Effector CD8-positive, alpha-beta T cell (primary cell): ENCODE measurements at places on chromosomes 12 and 14.

DNA sequence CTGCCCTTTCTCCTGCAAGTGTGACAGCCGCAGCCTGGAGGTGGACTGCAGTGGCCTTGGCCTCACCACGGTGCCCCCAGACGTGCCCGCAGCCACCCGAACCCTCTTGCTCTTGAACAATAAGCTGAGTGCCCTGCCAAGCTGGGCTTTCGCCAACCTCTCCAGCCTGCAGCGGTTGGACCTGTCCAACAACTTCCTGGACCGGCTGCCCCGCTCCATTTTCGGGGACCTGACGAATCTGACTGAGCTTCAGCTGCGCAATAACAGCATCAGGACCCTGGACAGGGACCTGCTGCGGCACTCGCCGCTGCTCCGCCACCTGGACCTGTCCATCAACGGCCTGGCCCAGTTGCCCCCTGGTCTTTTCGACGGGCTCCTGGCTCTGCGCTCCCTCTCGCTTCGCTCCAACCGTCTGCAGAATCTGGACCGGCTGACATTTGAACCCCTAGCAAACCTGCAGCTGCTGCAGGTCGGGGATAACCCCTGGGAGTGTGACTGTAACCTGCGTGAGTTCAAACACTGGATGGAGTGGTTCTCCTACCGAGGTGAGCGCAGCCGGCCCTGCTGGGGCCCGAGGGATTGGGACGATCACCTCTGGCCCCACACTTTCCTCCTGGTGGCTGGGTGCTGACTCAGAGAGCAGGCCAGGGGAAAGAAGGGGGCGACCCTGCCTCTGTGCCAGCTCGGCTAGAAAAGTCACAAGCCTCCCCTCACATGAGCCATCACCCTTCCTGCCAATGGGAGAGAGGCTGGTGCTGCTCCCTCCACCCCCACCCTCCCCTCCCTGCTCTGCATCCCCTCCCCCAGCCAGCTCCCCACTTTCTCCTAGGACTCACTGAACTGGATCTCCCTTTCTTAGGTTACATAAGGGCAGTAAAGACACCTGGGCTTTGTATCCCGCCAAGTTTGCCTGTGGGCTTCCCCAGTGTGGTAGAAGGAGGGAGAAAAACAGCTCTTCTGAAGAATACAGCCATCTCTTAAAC, 10.9 kb downstream of the LRTM2 start:
- no peak for DNase-seq

GRCh38 chr14:49206828-49207227, 379.4 kb downstream of the RPS29 start:
- no peak for DNase-seq

GRCh38 chr12:121803861-121804416, at the start of gene SETD1B:
Gene SETD1B (plus strand): TSS chr12:121804009. CDS start chr12:121804738, 729 bp downstream.
- DNase-seq = peak; percentile 17

DNA sequence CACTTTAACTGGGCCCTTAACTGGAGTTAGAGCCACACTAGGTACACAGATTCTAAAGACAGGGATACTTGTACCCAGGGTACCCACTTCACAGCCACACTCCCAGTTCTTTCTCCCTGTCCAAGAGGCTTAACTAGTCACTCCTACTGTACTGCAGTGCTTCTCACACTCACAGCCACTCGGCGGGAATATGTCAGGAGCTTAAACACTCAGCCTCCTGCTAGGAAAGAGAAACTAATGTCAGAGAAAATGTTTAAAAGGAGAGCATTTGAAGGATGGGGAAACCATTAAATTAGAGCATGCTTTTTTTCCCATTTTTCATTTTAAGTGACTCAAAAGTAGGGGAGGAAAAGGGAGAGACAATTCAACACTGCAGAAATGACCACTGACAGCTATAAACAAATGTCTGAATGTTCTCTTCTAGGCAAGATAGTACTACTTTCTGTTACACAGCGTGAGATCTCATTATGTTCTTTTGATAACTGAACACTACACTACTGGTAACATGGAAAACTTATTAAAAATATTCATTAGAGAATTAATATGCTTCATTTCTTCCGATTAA, 22.9 kb upstream of the MDM1 start:
- DNase-seq = no peak

DNA sequence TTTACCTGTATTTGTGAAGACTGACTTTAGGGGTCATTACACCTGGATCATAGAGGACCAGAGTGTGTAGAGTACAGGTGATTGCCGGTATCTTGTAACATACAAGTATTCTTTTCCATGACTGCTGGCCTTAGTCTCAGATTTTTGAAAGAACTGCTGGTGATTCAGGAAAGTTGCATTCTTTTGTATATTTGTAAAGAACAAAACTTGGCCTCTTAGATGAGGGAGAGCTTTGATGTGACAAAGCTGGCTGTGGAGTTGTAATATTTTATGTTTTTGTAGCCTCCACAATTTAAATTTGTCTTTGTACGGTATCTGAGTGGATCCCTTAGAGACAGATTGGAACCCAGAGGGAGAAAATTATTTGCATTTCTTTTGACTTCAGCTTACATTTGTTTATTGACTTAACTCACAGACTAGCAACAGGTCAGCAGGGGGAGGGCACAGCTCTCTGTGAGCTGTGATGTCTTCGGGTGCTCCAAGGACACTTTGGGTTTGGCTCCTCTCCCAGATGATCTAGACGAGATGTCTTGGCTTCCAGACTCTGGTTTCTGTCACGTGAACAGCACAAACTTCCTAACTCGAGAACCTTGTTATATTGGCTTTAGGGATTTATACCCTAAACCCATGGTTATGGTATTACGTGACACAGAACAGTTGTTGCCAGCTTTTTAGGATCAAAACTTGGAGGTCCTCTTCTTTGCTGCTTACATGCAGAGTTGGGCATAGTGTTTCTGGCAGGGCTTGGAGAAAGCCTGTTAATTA, 65.9 kb downstream of the DAAM1 start:
- DNase-seq = no peak
